ENCODE measurements at places on chromosomes 11 and 22.

DNA sequence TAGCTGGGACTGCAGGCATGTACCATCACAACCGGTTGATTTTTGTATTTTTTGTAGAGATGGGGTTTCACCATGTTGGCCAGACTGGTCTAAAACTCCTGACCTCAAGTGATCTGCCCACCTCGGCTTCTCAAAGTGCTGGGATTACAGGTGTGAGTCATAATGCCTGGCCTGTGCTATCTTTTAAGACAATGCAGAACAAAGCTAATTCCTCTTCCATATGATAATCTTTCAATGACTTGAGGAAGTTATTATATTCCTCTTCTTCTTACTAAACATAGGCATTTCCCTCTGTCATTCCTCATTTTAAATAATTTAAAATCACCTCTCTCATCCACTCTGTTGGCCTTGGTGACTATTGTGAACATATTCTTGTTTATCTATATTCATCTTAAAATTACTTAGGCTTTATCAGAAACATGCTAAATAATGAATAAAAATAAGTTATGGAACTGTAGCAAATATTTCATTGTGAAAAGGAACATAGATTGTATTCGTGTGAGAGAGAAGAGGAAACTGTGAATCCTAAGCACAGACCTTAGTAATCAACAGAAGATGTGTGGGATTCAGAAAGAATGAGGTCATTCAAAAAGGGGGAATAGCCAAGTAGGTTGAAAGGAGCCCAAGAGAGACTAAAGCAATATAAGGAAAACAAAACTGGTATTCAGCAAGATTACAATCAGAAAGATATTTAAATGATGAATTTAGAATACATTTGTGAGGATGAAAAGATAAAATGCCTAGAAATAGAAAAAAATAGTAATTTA, 269.4 kb downstream of the TTC28 start:
- peak; percentile 49 for DNase-seq

DNA sequence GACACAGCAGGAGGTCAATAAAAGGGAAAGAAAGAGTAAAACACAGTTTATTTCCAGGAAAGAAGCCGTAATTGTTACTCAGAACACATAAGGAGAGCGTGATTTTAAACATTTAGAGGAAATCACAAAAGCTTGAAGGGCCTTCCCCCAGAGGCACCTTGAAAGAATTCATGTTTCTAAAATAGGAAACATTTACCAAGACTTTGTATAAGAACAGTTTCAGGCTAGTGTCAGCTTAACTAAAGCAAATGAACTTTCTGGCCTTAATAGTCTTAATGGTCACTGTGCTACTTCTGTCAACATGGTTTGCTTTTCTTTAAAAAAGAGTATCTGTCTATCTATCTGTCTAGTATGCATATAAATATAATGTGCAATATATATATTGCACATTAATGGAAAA, 208.8 kb downstream of the CNTN5 start:
- DNase-seq = no peak

- DNase-seq = no peak
These were observed 257.5 kb upstream of the FAT3 start for GRCh38 chr11:91967026-91967690.

GRCh38 chr22:32132126-32132525, 27.0 kb downstream of the C22orf42 start:
- DNase-seq = no peak

DNA sequence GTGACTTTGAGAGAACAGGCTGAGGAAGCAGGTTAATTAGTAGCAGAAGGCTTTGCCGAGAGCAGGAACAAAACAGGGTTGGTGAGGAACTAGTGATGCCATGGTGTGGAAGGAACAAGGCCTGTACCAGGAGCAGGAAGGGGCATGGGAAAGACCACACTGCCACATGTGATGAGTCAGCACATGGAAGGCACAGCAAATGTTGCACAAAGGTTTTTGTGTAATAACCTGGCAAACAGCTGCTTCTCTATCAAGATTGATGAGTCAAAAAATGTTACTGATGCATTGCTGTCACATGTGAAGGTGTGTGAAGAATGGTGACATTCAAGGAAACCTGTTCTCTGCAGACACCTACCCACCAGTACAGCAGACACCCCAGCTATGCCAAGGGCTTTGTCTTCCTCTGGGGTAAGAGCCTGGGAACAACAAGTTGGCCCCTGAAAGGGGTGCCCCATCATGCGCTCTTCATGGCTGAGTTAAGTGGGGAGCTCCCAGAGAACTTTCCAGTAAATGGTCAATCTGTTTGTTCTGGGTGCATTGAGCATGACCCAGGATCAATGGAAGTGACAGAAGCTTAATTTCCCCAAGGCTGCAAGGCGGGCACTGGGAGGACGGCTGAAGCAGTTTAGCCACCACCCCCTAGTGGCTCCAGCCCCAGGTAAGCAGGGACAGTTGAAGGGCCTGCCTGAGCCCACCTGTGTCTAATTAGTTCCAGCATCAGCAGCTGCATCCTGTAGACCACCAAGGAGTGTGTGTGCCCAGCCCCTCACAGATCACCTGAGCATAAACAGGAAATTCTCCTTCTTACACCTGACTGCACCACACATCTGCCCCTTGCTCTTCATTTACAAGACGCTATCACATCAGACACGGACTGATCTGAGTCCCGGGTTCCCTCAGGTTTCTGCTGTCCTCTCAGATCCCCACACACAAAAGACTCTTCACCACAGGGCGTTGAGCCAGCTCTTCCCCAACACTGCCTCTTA, 47.6 kb downstream of the GGTLC2 start:
- DNase-seq = no peak

DNA sequence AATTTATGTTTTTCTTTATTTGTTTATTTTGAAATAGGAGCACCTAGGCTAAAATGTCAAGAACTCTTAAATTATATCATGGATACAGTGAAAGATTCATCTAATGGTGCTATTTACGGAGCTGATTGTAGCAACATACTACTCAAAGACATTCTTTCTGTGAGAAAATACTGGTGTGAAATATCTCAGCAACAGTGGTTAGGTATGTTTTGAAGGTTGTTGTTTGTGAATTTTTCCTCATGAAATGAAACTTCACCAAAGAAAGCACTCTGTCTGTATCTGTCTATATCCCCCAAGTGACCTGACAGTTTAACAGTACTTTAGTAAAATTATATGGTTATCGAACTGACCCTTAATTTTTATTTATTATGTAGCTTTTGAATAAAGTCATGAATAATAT, 12.8 kb downstream of the ATM start:
- DNase-seq = peak; percentile 1

GRCh38 chr11:44030996-44031395, 16.8 kb upstream of the ACCSL start:
- DNase-seq = no peak

DNA sequence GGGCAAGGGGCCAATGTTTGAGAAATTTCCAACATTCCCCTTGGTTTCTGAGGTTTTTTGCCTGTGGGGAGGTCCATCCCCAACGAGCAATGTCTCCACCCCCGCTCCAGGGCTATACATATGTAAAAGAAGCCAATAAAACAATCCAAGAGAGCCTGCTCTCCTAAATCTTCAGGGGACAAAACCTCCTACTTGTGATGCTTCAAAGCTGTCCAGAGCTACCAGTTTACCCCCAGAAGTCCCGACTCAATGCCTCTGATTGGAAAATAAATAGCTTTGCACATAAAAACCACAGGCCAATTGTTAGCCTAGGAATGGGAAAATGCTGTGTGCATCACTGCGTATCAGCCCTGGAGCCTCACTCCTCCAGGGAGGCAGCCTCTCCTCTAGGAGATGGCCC, 66.0 kb upstream of the PAX6 start:
- DNase-seq = no peak

DNA sequence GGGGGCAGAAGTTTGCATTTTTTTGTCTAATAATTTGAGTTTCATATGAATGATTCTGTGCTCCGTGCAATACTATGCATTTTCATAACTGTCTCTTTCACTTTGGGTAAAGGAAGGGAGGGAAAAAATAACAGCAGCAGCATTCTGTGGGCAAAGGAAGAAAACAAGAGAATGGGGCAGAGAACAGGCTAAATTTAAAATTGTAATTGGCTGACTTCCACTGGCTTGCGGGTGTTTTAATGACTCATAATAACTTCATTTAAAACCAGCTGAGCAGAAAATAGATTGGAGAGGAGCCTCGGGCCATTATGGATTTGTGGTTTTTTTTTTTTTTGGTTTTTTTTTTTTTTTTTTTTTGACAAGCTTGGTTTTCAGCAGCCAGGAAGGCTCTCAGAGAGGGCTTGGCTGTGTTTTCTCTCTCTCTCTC, 107.4 kb downstream of the ZBTB16 start:
- DNase-seq = peak; percentile 87

GRCh38 chr11:32006799-32007388, 84.0 kb upstream of the RCN1 start:
- DNase-seq = peak; percentile 82

DNA sequence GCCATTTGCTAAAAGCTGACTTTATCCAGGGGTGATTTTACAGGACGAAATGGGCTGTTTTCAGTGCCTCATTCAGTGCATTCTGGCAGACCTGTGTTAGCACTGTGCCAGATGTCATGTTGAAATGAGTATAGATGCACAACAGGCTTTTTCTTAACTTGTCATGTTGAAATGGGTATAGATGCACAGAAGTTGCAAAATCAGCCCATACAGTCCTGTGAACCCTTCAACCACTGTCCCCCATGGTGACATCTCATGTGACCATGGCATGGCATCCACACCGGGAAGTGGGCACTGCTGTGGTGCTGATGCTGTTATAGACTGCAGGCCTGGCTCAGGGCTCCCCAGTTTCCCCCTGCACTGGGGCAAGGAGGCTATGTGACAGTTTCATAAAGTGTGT, 2.5 kb downstream of the TALDO1 start:
- no peak for DNase-seq
